ENCODE measurements at places on chromosomes 2 and 18.

DNA sequence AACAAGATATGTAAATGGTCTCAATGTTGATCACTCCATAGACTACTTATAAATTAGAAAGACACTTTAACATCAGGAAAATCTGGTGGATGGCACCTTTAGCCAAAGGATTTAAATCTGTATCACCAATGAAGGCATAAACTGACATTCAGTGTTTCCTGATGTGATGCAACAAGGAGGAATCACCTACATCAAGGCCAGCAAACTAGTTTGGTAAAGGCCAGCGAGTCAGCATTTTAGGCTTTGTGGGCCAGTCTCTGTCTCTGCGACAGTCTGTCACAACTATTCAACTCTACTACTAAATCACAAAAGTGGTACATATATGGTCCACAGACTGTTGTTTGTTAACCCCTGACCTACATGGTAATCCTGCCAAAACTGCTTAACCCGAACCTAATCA lies 33.3 kb downstream of the C2orf76 start:
- no peak for DNase-seq

DNA sequence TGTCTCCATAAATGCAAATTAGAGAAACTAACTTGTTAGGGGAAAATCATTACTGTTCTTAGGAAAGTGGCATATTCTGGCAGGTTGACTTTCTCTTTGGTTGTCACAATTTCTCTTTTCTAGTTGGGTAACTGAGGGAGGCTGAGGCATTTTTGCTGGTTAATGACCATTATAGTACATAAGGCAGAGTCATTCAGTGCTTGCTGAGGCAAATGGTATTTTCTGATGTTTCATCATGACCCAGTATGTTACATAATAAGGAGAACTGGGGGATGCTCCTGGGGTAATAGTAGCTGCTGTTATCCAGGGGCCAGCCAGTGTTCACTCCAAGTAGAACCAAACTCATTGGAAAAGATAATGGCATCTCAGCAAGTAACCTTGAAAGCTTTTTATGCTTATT lies 62.3 kb downstream of the ITGA6 start:
- no peak for DNase-seq

GRCh38 chr2:12155303-12156051 lies 409.0 kb downstream of the LPIN1 start:
- no peak for DNase-seq

DNA sequence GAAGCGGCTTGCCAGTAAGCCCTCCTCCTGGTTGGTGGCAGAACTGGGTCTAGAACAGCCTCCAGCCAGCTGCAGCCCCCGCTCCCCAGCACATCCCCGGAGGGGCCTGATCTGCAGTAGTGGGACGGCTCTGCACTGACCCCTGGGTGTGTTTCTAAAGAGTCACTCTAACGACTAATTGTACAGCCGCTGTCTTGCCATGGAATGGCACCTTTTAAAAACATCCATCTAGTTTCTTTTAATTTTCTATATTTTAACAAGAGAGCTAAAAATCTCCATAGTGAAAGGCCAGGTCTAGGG lies 82.0 kb downstream of the MTCL1 start:
- no peak for DNase-seq

- DNase-seq: no peak
Observed at GRCh38 chr2:106257830-106258229, 63.7 kb upstream of the UXS1 start.

GRCh38 chr2:222730366-222730999 lies 59.0 kb downstream of the MOGAT1 start:
- no peak for DNase-seq

DNA sequence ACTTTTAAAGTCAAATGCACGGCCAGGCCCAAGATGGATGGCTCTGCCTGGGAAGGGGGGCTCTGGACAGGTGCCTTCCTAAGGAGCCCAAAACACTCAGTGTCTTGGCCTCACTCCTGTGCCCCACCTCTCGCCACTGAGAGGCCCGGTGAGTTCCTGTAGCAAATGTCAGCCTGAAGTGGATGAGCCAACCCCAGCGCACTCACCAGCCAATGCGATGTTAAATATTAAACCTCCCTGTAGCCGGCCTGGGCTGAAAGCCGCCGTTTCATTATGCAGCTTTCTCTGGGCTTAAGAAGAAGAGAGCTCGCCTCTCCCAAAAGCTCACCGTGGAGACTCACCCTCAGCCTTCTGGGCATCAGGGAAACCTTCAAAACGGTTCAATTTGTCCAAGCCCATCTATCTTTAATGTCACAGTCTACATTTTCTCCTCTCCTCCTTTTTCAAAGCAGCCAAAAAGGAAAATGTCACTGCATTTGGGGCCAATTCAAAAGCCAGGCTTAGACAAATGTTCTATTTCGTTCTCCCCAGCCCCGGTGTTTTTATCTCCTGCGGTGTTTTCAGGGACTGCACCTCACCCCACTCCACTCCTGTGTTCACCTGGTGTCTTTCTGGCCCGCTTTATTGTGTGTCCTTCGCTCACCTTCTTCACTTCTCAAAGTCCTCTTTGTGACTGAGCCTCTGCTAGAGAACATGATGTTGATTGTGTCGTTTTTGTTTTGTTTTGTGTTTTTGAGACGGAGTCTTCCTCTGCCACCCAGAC lies 124.0 kb downstream of the NRP2 start:
- DNase-seq: no peak

DNA sequence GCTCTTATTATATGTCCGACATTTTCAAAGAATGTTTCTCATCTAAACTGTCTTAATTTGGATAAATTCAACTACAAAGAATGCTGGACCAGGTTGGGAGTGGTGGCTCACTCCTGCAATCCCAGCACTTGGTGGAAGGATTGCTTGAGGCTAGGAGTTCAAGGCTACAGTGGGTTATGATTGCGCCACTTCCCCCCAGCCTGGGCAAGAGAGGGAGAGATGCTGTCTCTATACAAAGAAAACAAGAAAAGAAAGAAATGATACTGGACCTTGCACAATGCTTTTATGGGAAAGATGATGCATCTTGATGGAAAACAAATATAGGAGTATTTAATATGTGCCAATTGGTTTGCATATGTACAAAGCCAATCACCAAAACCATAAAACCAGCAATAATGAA lies 296.7 kb downstream of the LPIN1 start:
- no peak for DNase-seq

GRCh38 chr2:221822416-221822815 lies 250.3 kb upstream of the EPHA4 start:
- no peak for DNase-seq

DNA sequence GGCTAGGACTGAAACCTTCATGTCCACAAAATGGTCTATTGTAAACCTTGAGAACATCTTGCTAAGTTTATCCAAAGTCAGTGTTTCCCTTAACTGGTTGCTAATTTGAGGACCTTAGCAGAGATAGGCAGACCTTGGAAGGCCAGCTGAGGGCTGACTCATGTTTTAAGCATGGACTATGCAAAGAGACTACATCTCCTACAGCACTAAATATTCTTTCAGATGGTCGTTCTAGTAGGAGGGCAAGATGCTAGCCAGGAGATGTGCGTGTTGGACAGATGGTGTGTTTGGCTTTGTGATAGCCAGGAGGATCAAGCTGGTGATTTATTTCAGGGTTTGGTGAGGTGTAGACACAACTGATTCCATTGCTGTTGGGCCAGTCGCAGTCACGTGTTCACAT lies 75.8 kb downstream of the NRP2 start:
- no peak for DNase-seq

- DNase-seq: no peak
Observed at GRCh38 chr2:133573491-133574162, 5.4 kb upstream of the NCKAP5 start.

DNA sequence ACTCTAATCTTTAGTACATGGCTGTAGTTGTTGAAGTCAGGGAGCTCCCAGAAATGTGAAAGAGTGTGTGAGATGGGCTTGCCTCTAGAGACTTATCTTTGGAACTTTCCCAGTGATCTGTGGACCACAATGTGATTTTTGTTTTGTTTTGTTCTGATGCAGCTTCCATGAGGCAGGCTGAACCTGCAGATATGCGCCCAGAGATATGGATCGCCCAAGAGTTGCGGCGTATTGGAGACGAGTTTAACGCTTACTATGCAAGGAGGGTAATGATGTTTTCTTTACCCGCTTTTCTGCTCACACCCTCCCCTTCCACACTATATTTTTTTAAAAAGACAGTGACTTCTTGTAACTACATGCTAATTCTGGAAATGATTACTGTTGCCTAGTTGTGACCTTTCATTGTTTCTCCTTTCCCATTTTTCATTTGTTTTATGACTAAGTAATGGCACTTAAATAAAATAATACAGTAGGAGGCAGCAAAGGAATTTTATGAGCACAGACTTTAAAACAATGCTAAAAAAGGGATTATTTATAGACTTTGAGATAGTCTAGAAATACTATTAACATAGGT lies 29.3 kb downstream of the BCL2L11 start:
- DNase-seq: no peak

DNA sequence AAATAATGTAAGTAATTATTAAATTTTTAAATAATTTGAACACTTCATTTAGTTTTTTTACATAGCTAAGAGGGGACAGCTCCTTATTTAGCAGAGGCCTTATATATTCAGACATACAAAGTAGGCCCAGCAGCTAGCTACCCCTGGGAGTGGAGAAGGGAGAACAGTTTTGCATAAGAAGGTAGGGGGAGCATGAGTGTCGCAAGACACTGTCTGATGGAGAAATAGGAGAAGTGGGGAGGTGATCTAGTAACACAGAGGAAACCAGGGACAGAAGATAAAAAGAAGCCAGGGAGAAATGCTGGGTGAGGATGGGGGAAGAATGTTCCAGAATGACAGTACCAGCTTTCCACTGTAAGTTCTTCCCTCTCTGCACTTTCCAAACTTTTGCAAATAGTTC lies 16.0 kb upstream of the RGPD4 start:
- DNase-seq: no peak

- DNase-seq: no peak
Observed at GRCh38 chr2:156294945-156295580, 37.5 kb downstream of the NR4A2 start.

DNA sequence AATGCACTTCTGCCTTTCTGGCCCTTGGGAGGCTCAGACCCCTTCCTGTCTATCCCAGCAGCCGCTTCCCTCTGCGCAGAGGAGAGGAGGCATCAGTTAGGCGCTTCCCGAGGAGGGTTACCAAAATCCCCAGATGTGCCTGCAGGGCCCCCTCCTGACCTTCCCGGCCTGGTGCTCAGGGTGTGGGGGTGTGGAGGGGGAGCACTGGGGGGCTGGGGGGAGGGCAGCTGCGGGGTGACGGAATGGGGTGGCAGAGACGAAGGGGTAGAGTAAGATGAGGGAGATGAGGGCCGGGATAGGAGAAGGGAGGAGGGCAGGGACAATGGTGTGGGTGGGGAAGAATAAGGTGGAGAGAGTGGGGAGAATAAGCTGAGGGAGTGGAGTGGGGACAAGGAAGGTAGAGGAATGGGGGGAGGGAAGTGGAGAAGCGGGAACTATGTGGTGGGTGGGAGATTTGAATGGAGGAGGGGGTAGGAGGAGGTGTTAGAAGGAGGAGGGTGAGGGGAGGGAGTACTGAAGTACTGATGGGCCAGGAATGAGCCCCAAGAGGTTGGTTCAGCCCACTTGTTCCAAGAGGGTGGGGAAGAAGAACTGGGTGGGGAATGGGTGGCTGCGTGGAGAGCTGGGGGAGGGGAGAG lies 6.5 kb upstream of the ZAP70 start:
- no peak for DNase-seq

DNA sequence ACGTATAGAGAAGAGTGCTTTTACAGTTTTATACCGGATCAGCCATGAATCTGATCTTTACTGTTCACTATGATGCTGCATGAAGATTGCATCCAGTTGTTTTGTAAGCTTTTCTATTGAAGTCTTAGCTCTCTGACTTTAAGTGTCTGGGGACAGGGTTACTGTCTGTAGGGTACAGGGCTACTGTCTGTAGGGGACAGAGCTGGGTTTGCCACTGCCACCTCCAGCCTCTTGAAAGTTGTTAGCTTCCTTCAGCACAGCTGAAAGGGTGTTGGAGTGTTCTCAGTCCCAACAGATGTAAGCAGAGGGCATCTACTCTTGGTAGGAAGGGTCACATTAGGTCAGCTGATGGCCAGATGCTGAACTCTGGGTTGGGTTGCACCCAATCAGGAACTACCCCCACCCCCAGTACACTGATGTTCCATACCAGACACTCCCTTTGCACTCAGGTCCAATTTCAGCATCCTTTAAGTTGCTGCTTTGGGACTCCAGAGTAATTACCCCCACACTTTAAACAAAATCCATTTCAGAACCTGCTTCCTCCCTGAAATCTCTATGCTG lies 58.0 kb downstream of the MYL12B start:
- no peak for DNase-seq

GRCh38 chr2:71889759-71890684 lies 257.6 kb downstream of the CYP26B1 start:
- no peak for DNase-seq

DNA sequence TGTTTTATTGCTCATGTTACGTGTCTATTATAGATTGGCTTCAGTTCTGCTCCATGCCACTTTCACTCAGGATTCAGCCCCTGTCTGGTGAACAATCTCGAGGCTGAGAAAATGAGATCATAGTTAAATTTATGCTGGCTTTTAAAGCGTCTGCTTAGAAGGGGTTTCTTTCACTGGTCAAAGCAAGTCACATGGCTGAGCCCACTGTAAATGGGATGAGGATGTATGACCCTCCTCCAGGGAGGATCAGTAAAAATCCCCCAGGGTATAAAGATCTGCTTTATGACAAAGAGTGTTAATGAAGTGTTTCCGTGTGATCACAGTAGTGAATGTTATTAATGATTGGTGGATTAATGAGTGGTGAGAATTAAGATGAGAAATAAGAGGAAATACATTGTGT lies 6.2 kb upstream of the PLCL1 start:
- DNase-seq: no peak

- DNase-seq: no peak
Observed at GRCh38 chr2:220410296-220410695, 782.9 kb downstream of the SLC4A3 start.

GRCh38 chr2:234836271-234836670 lies 115.5 kb upstream of the SH3BP4 start:
- DNase-seq: no peak

DNA sequence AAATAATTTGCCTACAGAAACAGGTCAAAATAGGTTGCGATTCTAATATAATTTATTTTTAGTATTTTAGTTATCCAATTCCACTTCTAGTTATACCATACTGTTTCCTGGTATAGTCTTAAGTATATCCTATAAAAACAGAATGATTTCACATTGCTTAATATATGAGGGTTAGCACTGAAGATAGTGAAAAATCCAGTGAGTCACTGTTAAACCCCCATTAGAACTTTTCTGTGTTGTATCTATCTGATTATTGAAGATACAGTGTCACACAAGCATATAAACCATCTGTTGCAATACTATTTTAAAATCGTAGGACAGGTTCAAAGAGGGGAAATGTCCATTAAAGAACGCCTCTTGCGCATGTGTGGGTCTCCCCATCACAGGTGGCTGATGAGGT lies 110.0 kb downstream of the FEZ2 start:
- no peak for DNase-seq

DNA sequence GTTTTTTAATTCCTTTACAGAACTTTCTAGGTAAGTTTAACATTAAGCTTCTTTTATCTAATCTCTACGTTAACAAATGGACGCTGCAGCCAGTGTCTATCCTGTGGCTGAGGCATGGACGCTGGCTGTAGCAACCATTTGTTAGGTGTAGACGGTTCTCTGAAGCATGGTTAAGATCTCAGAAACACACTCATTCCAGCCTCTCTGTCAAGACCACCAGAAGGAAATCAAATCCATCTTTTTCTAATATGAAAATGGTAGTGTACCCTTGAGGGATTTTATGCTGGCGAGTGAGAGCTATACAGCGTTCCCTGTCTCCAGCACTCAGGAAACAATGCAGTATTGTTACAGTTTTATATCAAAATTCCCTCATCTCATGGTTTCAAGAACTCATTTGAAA lies 78.0 kb downstream of the DTNB start:
- DNase-seq: no peak

All from activated T-helper 2 cell treated with anti-CD3 and anti-CD28 coated beads, Interferon-gamma antibody, Interleukin-2, Interleukin-4, amounts not matched to agents 10 μg/mL and 5 μg/mL and 100 μg/mL, durations not matched to agents 14 hours and 24 hours and 36 hours (primary cell).